ENCODE measurements at places on chromosomes 12 and 14. TPM values are rescaled to one million over a fixed set of nuclear protein-coding genes. Genes with fewer than 3 reads are reported as not detected.

Gene SRRM4
- not detected for total RNA-seq

GRCh38 chr12:102227954-102228353, 30.3 kb upstream of the PMCH start:
- no peaks in the 10 kb centered on the region for H3K4me1 ChIP-seq
- H3K27me3 ChIP-seq, result peaks cover 14% of the 10 kb centered on the region
- no peaks in the 10 kb centered on the region for H3K36me3 ChIP-seq
- H3K4me3 ChIP-seq, result no peak overlapping the region
- no peak for DNase-seq

Gene COX8C
- not detected for total RNA-seq

Gene SMCO2
- 0.61 TPM for total RNA-seq

Gene KRT81
- 0.42 TPM for total RNA-seq

GRCh38 chr12:106084014-106084671, 54.6 kb downstream of the NUAK1 start:
- H3K36me3 ChIP-seq, result no peaks in the 10 kb centered on the region
- DNase-seq, result no peak
- H3K27ac ChIP-seq, result no peak overlapping the region
- H3K4me3 ChIP-seq, result no peak overlapping the region

DNA sequence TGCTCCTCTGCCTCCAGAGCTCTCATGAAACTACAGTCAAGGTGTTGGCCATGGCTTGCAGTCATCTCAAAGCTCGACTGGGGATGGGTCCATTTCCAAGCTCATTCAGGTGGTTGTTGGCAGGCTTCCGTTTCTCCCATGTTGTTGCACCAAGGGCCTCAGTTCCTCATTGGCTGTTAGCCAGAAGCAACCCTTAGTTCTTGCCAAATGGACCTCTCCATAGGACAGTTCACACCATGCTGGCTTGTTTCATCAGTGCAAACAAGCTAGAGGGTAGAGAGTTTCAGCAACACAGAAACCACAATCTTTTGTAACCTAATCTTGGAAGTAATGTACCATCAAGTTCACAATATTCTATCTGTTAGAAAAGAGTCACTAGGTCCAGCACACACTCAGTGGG, 22.7 kb upstream of the PPM1A start:
- no peaks in the 10 kb centered on the region for H3K4me1 ChIP-seq
- H3K27ac ChIP-seq, result no peak overlapping the region
- no peak overlapping the region for H3K4me3 ChIP-seq
- no peaks in the 10 kb centered on the region for H3K27me3 ChIP-seq
- H3K36me3 ChIP-seq, result no peaks in the 10 kb centered on the region

DNA sequence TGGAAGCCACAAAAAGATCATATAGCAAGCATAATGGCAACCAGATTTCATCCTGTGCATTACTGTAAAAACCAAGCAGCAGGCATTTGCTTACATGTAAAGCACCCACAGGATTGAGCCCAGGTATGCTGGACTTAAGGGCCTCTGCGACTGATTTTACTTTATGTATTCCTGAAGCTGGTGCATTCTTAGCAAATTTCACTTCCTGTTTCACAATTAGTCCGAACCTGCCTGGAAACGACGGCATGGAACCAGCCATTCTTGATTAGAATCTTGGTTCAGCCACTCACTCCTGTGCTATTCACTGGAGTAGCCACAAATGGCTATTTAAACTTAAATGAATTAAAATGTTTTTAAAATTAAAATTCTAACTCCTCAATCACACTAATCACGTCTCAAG, 239.2 kb downstream of the NUAK1 start:
- DNase-seq, result no peak
- H3K36me3 ChIP-seq, result no peaks in the 10 kb centered on the region
- no peaks in the 10 kb centered on the region for H3K27me3 ChIP-seq
- H3K27ac ChIP-seq, result no peak overlapping the region
- no peak overlapping the region for H3K4me3 ChIP-seq
